Activated CD8-positive, alpha-beta memory T cell treated with anti-CD3 and anti-CD28 coated beads for 4 hours (primary cell): ENCODE measurements at places on chromosomes 5 and 9.

DNA sequence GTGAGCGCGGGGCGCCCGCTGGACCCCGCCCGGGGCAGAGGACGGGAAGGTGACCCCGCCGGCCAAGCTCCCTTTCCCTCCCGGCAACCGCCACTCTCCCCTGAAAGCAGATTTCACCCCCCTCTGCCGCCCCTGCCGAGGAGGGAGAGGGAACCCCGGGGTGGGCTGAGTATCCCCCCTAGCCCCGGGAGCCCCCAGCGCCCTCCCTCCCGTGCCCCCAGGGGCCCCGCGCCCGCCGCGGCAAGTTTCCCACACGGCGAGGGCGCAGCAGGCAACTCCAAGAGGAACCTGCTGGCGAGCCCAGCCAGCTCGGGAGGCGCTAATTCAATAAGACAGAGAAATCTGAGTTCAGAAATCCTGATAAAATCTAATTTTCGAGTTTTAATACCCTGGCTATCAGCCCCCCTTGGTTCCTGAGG lies 1.6 kb downstream of the NTNG2 start:
- DNase-seq = no peak

GRCh38 chr5:159179529-159180305 lies 29.6 kb downstream of the RNF145 start:
- DNase-seq = no peak

DNA sequence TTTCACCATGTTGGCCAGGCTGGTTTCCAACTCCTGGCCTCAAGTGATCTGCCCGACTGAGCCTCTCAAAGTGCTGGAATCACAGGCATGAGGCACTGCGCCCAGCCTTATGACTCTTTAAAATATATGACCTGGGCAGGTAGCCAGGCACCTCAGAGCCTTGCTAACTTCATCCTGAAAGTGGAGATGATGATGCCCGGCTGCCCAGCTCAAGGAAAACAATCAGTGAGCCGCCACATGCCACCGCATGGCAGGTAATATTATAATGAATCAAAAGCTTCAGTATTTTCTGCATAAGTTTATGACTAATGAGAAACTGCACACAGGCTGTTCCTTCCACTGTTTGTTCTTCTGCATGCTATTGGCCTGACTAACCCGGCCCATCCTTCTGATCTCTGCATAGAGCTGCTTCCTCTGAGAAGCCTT lies 30.4 kb upstream of the DMRT1 start:
- no peak for DNase-seq

GRCh38 chr9:70389621-70390266 lies 24.7 kb downstream of the KLF9 start:
- DNase-seq = no peak

DNA sequence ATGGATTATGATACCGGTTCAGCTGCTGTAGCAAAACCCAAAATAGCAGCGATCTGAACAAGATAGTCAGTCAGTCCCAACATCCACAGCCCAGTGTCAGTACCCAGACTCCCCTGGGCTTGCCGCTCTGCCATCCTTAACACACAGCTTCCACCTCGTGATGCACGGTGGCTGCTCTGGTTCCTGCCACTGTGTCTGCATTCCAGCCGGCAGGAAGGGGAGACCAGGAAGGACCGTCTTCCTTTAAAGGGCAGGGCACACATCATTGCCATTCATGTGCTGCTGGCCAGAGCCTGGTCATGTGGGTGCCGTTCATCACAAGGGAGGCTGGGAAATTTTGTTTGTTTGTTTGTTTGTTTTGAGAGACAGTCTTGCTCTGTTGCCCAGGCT lies 131.0 kb upstream of the IER5L start:
- no peak for DNase-seq

GRCh38 chr9:20369391-20369790 lies 252.9 kb downstream of the MLLT3 start:
- DNase-seq = no peak

GRCh38 chr5:157049605-157050004 lies 9.3 kb downstream of the HAVCR1 start:
- no peak for DNase-seq

- DNase-seq = no peak
Observed at GRCh38 chr5:165127941-165128340, 1622.5 kb downstream of the MAT2B start.

- DNase-seq = no peak
Observed at GRCh38 chr9:113632776-113633590, 169.5 kb downstream of the RGS3 start.

DNA sequence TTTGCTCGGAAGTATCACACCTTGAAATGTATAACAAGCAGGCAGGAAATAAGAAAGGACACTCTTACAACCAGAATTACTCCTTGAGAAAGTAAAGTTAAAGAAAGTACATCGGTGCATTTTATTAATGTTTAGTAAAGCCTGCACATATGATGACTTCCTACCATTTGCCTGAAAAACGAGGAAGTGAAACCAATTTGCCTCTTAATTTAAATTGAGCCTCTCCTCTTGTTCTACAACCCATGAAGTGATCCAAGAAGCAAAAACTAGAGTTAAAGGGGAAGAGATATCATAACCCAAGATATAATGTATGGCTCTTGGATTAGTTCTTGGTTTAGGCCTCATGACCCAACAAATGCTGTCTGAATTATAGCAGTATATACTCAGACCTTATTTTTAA lies 95.6 kb downstream of the GNAQ start:
- DNase-seq = no peak

DNA sequence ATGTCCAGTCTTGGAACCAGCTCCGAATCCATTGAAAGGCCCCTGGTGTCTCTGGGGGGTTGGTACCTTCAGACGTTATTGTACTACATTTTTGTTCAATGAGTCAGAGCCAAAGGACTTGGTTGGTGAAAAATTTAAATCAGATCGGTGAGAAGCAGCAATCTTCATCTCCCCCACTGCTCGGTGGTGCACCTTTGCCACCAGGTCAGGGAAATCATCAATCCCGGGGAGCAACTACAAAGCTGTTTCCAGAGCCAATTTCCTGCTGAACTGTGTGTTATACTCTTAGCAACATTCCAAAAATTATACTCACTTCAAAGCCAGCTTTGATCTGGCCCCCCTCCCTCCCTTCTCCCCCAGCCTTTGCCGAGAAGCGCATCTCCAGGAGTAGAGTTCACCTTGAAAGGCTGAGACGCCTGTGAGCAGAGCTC lies 375.2 kb upstream of the WWC1 start:
- DNase-seq = no peak

GRCh38 chr5:150278046-150278730 lies 11.4 kb downstream of the CAMK2A start:
- DNase-seq = no peak

DNA sequence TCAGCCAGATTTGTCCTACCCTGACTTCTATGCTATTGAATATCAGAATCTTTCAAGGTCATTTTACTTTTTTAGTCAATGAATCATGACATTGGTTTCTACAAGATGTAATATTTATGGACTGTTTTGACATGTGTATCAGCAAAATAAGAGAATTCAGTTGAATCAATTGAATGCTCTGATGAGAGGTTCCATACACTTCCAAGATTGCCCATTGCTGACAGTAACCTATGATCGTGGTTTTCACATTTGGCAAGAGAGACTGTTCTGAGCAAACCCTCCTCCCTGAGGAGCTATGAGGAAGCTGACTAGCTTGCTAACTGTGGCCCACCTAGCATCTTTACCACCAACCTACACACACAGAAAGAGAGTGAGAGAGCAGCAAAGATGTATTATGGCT lies 56.7 kb upstream of the FST start:
- DNase-seq = no peak

DNA sequence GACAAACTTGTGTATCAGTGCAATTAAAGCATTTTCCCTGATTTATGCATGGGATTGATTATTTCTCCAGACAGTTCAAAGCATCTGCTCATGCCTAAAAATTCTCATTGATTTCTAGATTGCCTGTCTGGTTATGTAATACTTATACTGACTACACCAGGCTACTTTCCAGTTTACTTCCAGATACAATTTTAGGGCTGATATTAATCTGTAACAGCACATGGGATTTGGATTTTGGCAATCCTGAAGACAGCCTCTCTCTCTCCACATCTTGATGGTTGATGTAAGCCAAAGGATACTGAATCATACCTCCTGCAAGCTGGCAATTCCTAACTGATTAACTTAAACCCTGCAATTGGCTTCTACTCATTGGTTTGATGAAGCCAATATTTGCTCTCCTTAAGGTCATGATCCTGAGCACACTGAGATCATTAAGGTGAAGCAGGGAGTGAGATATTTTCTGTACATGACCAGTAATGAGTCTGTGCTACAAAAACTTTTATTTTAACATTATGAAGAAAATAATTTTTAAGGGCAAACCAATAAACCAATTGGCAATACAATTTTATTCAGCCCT lies 25.7 kb upstream of the FBXL7 start:
- DNase-seq = no peak

DNA sequence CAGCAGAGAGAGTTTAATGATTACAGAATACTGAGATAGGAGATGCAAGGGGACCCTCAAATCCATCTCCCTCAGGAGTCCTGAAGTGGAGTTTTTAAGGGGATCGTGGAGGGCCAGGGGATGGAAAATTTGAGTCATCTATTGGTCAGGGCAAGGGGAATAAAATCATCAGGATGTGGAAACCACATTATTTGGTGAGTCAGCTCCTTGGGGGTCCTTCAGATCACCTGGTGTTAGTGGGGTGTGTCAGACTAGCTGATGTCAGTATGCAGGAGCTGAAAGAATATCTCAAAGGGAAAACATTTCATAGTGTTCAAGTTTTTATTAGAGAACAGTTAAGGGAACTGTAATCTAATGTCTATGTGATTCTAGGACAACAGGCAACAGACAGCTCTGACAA lies 183.0 kb upstream of the FTMT start:
- DNase-seq = no peak

DNA sequence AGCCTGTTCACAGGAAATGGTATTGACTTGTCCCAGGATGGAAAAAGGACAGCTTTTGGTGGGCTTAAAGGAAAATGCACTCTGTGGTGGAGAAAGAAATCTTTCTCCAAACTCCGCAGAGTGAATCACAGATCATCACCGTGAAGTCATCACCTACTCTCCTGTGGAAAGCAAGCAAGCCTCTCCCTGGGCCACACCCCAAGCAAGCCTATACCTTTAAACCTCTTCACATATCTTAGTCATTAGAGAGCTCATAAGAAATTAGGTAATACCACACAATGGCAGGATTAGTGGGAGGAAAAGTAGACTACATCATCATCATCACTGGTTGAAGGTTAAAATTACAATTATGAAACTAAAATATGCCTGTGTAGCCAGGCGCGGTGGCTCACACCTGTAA lies 23.2 kb downstream of the TLE1 start:
- DNase-seq = no peak

- no peak for DNase-seq
Observed at GRCh38 chr5:179347581-179347980, 2.3 kb upstream of the ADAMTS2 start.

DNA sequence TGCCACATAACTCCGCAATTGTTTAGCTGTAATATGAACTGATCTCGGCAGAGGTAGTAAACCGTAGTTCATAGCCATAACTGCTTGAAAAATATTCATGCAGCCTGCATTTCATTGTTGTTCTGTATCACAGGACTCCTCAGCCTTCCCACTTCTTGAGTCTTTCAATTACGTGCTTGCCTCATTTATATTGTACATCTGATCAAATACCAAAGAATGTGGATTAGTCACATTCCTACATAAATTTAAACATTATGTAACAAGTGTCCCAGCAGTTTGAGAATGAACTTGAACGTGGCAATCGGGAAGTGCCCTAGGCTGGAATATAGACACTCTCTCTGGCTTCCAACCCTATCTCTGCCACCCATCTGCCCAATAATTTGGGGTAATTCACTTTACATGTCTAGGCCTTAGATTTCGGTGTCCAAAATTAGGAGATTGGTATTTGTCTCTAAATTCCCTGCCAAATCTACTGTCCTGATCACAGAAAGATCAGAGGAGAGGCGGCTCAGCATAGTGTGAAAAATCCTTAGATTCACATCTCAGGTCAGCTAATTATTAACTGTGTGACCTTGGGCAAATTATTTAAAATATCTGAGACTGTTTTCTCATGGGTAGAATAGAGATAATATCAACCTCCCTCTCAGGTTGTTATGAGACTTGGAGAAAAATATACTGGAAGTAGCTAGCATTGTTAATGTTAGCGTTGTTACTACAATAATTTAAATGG lies 215.1 kb upstream of the RFX3 start:
- no peak for DNase-seq

DNA sequence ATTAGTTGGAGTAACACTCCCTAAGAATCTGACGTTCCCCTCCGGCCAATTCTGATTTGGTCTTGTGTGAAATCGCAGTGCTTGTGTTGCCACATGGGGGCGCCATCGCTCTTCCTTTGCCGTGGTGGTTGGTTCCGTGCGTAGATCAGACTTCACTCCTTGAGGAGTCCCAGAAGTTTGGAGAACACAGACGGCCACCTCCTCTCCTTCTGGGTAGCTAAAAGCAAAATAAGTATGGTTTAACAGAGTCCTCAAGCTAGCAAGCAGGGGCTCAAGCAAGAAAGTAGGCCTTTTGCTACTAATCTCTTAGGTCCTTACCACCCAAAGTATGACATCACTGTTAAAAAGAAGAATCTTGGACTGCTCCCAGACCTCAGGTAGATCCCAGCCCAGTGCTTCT lies 59.5 kb downstream of the HSPA4 start:
- peak; percentile 49 for DNase-seq

DNA sequence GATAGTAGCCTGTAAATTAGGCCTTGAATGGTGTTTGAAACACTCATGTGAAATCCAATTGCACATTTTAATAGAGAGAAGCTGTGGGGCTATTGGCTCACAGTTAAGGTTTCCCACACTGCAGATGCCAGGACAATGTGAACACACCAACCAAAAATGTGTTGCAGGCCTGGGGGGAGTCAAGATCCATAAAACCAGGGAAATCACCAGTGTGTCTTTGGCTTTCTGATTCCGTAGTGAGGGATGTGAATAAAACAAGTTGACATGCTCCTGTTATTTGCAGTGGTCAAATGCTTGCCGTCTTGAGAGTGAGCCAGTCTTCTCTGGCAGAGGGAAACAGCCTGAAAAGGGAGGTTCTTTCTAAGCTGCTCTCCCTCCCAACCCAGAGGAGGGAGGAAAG lies 79.0 kb downstream of the ZNF462 start:
- no peak for DNase-seq

GRCh38 chr9:37370968-37371563 lies 51.4 kb upstream of the GRHPR start:
- DNase-seq = no peak
